Neural crest cell (in vitro differentiated cells): ENCODE measurements at places on chromosomes 6 and 20.

- no peak for DNase-seq
Measured at GRCh38 chr6:11245381-11246256, 13.2 kb upstream of the NEDD9 start.

GRCh38 chr6:115404446-115404845 lies 656.2 kb downstream of the FRK start:
- no peak for DNase-seq

- no peak for DNase-seq
Measured at GRCh38 chr6:21133901-21134300, 459.6 kb upstream of the SOX4 start.

DNA sequence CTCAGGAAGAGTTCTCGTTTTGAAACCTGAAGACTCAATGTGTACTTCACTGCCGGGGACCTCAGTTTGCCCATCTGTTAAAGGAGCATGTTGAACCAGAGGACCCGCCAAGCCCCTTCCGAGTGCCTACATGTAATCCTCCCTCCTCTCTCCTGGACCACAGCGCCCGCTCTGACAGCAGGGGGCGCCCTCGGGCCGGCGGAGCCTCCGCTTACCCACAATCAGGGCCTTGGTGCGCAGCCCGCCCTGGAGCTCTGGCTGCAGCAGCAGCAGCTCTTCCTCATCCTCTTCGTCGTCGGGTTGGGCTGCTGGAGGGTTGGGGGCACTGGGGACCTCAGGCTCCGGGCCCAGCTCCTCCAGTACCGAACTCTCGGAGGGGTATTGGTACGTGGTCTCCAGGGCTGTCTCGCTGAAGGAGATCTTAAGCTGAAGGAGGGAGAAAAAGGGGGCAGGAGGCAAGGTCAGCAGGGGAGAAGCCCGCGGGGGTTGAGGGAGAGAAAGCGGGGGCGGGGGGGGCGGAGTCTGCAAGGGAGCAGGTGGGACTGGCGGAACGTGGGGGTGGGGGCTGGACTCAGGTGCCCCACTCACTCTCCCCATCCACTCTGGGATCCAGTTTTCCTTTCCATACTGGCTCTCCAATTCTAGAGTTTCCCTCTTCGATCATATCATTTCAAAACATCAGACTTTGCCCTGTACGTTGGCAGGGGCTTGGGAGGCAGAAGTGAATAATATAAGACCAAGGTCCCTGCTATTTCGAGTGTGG lies 6.3 kb upstream of the DHX16 start:
- peak; percentile 94 for DNase-seq

- DNase-seq, result no peak
Measured at GRCh38 chr6:148497257-148497656, 154.6 kb downstream of the SASH1 start.

- DNase-seq, result no peak
Measured at GRCh38 chr20:3543901-3544507, 73.2 kb downstream of the ATRN start.

GRCh38 chr6:169190970-169191369 lies 62.7 kb downstream of the THBS2 start:
- no peak for DNase-seq

DNA sequence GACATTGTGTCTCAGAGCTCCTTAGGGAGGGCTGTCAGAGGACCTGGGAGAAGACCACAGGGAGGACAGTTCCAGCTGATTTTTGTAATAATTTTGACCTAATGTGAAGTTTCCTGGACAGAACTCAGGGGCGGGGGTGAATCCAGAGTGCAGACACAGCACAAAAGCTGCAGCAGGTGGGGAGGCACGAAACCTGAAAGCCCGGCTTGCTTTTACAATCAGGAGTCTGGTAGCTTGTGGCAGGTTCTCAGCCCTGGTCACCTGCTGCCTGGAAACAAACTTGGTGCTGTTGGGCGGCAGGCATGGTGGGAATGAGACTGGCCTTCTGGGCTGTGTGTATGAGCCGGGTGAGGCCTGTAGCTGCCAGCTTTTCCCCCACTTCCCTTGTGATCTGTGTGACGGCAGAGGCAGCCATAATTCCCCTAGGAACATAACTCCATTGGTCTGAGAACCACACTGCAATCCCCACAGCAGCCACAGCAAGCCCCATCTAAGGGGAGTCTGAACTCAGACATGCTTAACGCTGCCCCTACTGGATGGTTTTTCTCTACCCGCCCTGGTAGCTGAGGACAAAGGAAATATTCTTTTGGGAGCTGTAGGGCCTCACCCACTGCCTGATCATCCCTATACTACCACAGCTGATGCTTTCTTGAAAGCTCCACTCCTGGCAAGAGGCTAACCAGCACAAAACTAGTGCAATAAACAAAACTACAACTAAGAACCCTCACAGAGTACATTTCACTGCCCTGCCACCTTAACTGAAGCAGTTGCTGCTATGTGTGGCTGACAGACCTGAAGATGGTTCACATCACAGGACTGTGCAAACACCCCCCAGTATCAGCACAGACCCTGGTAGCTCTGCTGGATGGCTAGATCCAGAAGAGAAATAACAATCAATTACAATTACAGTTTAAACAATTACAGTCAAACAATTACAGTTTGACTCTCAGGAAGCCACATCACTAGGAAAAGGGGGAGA lies 1055.1 kb upstream of the GJE1 start:
- peak; percentile 36 for DNase-seq

GRCh38 chr6:42629845-42630244 lies 66.0 kb downstream of the UBR2 start:
- DNase-seq, result no peak

DNA sequence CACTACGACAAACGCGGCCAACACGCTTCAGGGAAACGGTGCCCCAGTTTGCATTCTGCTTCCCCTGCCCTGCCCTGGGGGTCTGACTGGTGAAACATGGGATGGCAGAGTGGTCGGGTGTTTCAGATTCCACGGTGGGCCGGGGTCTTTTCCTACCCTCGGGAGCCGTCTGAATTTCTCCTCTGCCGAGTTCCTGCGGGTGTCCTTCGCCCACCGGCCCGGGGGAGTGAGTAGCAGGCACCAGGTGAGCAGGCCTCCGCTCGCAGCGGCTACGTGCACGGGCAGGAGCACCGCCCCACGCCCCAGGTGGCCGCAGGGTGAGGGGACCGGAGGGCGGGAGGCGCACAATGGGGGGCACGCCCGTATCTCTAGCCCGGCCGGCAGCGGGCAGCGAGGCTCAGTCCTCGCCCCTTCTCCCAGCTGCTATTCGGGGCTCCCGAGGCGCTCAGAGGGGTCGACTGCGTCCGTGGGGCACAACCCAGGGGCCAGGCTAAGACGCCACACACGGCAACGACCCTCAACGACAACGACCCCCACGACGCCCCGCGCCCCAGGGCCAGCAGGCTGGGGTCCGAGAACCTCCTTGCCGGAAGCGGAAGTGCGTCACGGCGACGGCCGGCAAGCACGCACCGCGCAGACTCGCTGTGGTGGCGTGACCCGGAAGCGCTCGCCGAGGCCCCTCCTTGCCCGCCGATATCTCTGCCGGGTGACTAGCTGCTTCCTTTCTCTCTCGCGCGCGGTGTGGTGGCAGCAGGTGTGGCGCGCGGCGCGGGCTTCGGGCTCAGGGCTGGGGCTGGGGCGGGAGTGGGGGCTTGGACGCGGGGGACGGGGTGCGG lies at the start of gene RPS21:
Gene RPS21, plus strand, starts transcription at position 721 of the 836 bp plus-strand sequence. CDS start 236 bp downstream, outside the sequence.
- peak; percentile 83 for DNase-seq

GRCh38 chr20:41533537-41534136 lies 84.5 kb downstream of the CHD6 start:
- no peak for DNase-seq

DNA sequence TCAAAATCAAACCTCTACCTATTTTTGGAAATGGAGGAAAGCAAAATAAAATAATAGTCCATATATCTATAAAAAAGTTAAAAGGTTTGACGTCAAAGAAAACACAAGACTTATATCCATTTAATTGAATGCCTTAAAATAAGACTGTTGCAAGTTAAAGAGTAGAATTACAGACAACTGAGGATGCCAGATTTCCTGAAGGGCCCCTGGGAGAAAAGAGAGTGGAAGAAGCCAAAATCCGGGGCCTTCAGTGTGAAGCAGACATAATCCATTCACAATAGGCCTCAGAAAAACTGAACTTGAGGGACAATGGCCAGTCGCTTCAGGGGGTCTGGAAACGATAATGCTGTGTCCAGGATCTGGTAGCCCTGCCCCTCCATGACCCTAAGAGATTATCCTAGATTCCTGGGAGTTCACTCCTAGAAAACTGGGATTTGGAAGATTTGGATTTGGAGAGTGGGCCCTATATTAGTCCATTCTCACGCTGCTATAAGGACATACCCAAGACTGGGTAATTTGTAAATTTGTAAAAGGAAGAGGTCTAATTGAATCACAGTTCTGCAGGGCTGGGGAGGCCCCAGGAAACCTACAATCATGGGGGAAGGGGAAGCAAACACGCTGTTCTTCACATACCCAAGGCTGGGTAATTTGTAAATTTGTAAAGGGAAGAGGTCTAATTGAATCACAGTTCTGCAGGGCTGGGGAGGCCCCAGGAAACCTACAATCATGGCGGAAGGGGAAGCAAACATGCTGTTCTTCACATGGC lies 94.0 kb upstream of the SLC2A12 start:
- DNase-seq, result no peak

DNA sequence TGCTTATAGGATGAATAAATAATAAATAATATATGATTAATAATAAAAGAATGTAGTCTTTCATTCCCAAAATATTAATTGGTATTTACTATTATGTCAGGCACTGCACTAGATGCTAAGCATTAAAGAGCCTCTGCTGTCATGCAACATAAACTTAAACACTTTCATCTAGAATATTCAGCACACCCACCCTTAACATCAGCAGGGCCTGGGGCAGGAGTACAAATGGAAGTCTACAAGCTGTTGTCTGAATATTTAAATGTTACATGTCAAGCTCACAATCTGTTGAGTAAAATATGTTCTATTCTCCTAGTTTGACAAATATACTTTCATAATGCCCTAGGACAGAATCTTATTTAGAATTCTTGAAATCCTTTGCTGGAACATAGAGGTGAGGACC lies 395.1 kb downstream of the EPM2A start:
- DNase-seq, result no peak

DNA sequence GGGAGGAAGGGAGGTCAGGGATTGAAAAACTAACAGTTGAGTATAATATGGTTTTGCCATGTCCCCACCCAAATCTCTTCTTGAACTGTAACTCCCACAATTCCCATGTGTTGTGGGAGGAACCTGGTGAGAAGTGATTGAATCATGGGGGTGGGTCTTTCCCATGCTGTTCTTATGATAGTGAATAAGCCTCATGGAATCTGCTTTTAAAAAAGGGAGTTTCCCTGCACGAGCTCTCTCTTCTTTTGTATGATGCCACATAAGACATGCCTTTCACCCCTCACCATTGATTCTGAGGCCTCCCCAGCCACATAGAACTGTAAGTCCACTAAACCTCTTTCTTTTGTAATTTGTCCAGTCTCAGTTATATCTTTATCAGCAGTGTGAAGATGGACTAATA lies 833.4 kb upstream of the MAP3K7 start:
- no peak for DNase-seq

DNA sequence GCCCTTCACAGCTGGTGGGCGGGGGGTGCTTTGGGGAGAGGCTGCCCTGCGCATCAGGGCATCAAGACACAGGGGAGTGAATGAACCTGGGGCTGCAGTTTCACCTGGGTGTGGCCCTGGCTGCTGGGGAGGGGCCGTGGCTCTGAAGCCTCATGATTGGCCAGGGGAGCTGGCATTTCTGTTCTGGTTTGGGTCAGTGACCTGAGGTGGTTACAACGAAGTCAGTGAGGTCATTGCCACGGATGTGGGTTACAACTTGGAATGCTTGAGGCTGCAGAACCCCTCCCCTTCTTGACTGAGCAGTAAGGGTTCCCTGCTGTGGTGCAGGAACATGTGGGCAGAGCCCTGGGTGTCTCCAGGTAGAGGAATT lies 3.0 kb downstream of the TCEA2 start:
- DNase-seq, result no peak

DNA sequence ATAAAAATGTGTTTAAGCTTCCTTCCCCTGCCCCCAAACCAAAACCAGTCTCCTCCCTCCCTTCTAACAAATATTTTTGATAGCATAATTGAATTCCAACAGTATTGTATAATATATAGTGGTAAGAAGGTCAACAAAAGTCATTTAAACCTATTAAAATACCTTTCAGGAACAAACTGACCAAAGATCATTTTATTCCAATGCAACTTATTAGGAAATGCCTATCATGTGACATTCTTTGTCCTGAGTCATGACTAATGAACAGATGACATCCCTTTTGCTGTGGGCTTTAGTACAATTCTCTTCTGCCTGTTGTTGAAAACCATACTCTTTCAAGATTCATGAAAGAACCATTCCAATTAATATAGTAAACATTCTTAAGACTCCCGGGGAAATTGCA lies 51.5 kb upstream of the TRAF3IP2 start:
- DNase-seq, result no peak

DNA sequence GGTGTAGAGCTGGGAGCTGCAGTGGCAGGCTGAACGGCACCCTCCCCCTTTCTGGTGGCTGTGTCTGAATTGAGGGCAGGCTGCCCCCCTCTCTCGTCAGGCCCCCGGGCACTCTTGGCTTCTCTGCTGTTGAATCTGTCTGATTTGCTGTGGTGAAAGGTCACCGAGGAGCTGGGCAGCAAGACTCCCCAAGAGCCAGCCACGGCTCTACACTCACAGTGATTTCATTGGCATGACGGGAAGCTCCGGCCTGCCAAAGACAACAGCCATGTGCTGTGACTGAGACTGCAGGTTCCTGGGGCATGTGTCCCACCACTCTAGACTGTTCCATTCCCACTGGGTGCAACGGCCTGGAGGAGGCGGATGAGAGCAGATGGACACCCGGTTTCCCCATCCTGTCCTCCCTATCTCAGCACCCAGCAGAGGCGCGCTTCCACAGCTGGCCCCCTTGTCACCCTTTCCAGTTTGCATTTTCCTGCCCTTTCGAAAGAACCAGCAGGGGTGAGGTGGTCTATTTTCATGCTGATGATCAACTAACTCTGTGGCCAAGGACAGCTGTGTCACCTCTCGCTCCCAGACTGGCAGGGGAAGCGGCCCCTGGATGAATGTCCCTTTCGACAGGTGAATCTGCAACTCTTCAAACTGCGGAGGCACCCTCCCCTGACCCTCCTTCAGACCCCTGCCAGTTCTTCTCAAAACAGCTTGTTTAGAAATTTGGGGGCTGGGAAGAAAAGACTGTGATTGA lies 2.2 kb downstream of the APCDD1L start:
- DNase-seq, result no peak

DNA sequence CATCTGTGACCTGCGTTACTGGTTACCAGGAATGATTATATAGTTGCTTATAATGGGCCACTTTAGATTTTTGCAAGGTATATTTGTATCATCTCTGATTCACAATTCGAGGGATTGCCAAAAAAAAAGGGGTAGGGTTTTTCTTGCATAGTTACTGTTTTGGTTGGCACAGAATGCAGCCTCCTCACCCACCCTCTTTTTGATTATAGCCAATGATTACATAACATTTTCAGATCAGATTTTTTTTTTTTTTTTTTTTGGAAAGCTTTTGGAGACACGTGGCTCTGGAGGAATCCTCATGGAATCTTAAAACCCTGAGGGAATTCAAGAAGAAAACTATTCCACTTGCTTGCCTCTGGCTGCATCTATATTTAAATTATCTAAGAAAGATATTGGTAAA lies 53.7 kb downstream of the UST start:
- DNase-seq, result no peak

- DNase-seq, result no peak
Measured at GRCh38 chr6:67736161-67736560, 898.9 kb upstream of the ADGRB3 start.

- DNase-seq, result no peak
Measured at GRCh38 chr6:139355172-139355571, 19.3 kb downstream of the CITED2 start.

- no peak for DNase-seq
Measured at GRCh38 chr6:2109796-2110195, 135.6 kb downstream of the GMDS start.
